Upper lobe of left lung (tissue), 6 donors: ENCODE measurements at places on chromosomes 11 and 22. TPM values are rescaled to one million over a fixed set of nuclear protein-coding genes. Genes with fewer than 3 reads are reported as not detected.
A peak's percentile ranks its signal among the peaks of the same experiment; 100 is the strongest.

DNA sequence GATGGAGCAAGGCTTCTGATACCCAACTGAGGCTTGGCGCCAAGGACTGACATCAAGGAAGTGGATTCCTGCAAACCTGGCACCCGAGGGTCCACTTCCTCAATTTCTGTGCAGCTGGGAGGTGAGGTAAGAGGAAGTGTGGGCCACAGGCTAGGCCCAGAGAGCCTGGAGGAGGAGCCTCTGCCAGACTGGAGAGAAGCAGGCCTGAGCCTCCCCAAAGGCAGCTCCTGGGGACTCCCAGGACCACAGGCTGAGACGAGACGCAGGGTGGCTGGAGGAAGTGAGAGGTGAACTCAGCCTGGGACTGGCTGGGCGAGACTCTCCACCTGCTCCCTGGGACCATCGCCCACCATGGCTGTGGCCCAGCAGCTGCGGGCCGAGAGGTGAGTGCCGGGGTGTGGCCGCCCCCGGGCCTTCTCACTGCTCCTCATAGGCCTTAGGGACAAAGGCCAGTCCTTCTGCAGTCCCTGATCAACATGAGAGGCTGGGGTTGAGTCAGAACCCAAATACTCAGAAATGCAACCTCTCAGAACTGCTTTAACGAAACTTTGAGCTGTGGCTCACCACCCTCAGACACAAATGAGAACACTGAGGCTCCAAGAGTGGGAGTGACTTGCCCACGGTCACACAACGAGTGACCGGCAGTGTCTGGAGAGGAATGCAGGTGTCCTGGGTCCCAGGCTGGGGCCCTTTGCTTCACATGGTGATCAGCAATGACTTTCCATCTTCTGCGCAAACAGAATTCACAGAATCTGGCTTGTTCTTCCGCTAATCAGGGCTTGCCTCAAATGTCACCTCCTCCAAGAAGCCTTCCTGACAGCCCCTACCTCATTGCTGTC, at the start of gene NCF4:
Gene NCF4 (plus strand): TSS at position 186 of the 839 bp plus-strand sequence. CDS start 166 bp downstream, at position 352.
- no peaks in the 10 kb centered on the region for H3K27me3 ChIP-seq
- H3K27ac ChIP-seq, result peak within 1 kb of the TSS; percentile 85
- peaks cover 13% of the 10 kb centered on the region for H3K4me1 ChIP-seq
- H3K4me3 ChIP-seq, result peak within 1 kb of the TSS; percentile 30
- no peaks in the 10 kb centered on the region for H3K36me3 ChIP-seq
- peak; percentile 92 for DNase-seq

DNA sequence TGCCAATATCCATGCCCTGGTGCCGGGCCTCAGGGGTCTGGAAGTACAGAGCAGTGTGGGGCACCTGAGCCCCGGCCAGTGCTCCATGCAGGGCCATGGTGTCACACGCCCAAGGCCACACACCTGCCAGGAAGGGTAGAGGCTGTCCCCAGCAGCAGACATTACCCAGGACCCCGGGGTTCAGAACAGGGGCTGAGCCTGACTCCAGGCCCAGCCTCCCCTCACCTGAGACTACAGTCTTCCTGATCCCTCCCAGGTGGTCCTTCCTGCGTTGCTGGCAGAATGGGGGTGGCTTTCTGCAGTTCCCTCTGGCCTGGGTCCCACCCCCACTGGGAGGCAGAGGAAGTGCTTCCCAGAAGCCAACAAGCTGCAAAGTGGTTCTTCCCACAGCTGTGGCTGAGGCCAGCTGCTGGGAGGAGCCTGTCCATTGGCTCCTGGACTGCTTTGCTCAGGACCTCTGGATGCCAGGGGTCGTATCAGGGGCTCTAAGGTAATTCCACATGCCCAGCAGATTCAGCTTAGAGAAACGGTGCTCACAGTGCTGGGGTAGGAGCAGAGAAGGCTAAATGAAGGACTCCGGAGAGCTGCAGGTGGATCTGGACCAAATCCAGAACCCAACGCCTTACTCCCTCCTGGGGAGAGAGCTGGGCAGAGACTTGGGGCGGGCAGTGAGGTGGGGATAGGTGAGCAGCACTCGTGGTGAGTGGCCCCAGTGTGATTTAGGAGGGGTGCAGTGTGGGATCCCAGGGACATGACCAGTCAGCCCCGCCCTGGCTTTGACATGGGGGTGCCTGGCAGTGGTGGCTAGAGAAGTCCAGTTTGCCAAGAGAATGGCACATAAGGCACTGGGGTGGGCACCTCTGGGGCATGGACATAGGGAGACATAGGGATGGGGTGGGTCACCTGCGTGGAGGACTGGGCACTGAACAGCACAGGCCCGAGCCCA, 12.6 kb downstream of the TCIRG1 start:
- no peaks in the 10 kb centered on the region for H3K4me1 ChIP-seq
- no peaks in the 10 kb centered on the region for H3K27me3 ChIP-seq
- no peak overlapping the region for H3K4me3 ChIP-seq
- peak; percentile 49 for DNase-seq
- H3K36me3 ChIP-seq, result peaks cover 77% of the 10 kb centered on the region
- peak overlapping the region; percentile 64 for H3K27ac ChIP-seq

- peak overlapping the region; percentile 27 for H3K27ac ChIP-seq
- no peaks in the 10 kb centered on the region for H3K27me3 ChIP-seq
- H3K4me1 ChIP-seq, result peaks cover 36% of the 10 kb centered on the region
- no peak overlapping the region for H3K4me3 ChIP-seq
- DNase-seq, result peak; percentile 16
These were observed 3.3 kb downstream of the RIC8A start for GRCh38 chr11:210803-211180.

DNA sequence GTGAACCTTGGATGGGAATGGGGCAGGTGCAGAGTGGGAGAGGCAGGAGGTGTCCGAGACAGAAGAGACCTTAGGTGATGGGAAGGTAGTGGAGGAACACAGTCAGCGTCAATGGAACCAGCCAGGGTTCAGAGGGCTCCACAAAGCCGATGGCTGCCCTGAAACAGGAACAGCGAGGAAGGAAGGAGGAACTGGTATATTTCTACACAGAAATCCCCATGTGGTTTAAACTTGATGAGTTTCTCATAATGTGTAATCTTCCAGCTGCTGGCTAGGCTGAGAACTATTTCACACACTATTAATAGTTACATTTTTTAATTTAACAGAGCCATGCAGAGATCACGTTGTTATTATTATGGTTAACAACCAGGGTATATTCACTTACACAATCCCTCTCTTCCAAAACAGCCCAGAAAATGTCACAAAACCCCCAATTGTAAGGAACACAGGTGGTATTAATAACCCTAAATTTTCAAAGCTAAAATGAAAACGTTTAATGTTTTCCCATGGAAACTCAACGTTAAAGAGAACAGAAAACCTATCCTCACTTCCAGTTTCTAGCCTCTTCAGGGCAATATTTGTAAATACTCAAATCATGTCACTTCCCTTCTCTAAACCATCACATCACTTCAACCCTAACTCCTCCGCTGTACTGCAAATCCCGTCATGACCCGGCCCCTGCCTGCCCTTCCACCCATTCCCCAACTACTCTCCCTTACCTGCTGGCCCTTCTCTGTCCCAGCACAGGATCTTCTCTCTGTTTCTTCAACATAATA, 74.5 kb upstream of the ARFGAP3 start:
- H3K27me3 ChIP-seq, result no peaks in the 10 kb centered on the region
- no peak for DNase-seq
- peak overlapping the region; percentile 88 for H3K27ac ChIP-seq
- peaks cover 82% of the 10 kb centered on the region for H3K4me1 ChIP-seq
- no peak overlapping the region for H3K4me3 ChIP-seq

DNA sequence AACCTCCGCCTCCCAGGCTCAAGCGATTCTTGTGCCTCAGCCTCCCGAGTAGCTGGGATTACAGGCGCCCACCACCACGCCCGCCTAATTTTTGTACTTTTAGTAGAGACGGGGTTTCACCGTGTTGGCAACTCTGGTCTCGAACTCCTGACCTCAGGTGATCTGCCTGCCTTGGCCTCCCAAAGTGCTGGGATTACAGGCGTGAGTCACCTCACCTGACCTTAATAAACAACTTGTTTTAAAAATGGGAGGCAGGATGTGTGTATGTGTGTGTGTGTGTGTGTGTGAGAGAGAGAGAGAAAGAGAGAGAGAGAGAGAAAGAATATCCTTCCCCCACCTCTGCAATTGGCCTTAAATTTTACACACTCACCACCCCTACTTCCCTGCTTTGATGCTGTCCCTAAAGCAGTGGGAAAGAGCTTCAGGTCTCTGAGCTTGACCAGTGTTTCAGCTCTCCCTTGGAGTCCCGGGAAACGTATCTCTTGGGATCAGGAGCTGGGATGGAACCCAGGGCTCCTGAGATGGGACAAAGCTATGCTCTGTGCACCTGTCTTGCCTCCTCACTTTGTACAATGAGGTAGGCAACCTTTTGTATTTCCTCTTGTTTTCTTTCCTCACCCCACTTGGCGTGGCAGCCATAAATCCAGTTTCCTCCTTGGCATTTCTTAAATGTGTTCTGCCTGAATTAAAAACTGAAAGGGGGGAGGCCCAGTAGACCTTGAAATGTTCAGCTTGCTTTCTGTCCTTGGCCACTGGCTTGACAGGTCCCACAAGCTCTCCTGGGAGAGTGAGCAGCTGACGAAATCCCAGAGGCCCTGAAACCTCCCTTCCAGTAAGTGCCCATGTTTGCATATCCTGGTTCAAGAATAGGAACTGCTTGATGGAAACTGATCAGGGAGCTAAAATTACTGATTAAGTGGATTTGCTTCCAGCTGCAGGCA, 17.8 kb upstream of the XBP1 start:
- H3K36me3 ChIP-seq, result peaks cover 4% of the 10 kb centered on the region
- H3K27ac ChIP-seq, result peak overlapping the region; percentile 67
- H3K4me3 ChIP-seq, result no peak overlapping the region
- H3K27me3 ChIP-seq, result no peaks in the 10 kb centered on the region
- DNase-seq, result no peak

- H3K4me3 ChIP-seq, result no peak overlapping the region
- H3K27ac ChIP-seq, result no peak overlapping the region
- peaks cover 55% of the 10 kb centered on the region for H3K36me3 ChIP-seq
- peaks cover 12% of the 10 kb centered on the region for H3K4me1 ChIP-seq
These were observed 6.9 kb upstream of the POLDIP3 start for GRCh38 chr22:42621505-42622002.

- H3K36me3 ChIP-seq, result no peaks in the 10 kb centered on the region
These were observed 8.5 kb downstream of the FAM111B start for GRCh38 chr11:59115553-59115952.

- H3K4me3 ChIP-seq, result no peak overlapping the region
- DNase-seq, result no peak
- peaks cover 1% of the 10 kb centered on the region for H3K4me1 ChIP-seq
- no peak overlapping the region for H3K27ac ChIP-seq
These were observed 146.4 kb upstream of the TIMP3 start for GRCh38 chr22:32655068-32655467.

GRCh38 chr11:20110908-20111669, 49.2 kb downstream of the DBX1 start:
- no peaks in the 10 kb centered on the region for H3K27me3 ChIP-seq
- peak overlapping the region; percentile 27 for H3K27ac ChIP-seq
- peaks cover 10% of the 10 kb centered on the region for H3K36me3 ChIP-seq
- no peak for DNase-seq
- no peak overlapping the region for H3K4me3 ChIP-seq

DNA sequence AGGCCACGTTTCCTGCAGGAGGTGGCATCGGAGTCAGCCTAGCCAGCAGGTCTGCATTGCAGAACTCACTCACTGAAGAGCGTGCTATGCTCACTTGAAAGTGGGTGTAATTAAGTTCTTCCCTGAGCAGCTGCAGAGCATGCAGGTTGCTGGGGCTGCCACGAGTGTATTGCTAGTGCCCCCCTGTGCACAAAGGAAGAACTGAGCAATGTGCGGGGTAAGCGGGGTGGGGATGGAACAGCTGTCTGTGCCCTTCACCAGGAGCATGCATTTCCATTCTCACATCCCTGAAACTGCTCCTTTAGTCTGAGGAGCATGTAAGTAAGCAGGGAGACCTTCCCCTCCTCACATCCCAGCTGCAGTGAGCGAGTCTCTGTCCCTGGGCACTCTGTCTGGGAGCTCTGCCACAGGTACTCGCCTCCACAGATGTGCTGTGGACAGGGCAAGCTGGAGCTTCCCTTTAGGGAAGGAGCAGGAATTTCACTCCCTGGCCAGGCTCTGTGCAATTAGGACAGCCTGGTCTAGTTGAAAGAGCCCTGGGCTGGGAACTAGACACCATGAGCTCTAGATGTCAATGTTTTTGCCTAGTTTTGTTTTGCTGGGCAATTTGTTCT, 1031.8 kb downstream of the NTM start:
- H3K27ac ChIP-seq, result no peak overlapping the region
- H3K4me1 ChIP-seq, result no peaks in the 10 kb centered on the region
- no peaks in the 10 kb centered on the region for H3K27me3 ChIP-seq
- no peak overlapping the region for H3K4me3 ChIP-seq
- no peak for DNase-seq

- H3K27ac ChIP-seq, result no peak overlapping the region
- no peaks in the 10 kb centered on the region for H3K27me3 ChIP-seq
- no peaks in the 10 kb centered on the region for H3K4me1 ChIP-seq
- no peaks in the 10 kb centered on the region for H3K36me3 ChIP-seq
These were observed 42.7 kb downstream of the SLC1A2 start for GRCh38 chr11:35376613-35377012.

The KCNK4 gene
- total RNA-seq, result 0.17 TPM
